ENCODE measurements at places on chromosomes 1 and 21. TPM values are rescaled to one million over a fixed set of nuclear protein-coding genes. Genes with fewer than 3 reads are reported as not detected.

ANKRD13C gene
- polyA plus RNA-seq: 8.3 TPM

DSCAM gene
- not detected for polyA plus RNA-seq

DNA sequence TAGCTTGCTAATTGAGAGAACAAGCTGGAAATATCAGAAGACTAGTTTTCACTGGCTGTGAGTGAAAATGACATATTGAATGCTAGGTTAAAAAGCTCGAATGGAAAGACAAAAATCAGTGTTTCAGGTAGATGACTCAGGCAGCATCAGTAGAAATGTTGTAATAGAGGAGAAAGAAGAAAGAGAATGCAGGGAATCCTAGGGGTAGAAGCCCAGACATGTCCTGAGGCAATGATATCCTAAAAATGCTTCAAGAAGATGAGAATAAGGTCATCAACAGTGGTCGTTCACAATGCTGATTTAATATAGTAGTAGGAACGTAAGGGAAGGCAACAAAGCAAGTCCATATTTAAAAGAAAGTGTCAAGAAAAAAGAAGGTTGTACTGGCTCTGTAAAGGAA lies 96.7 kb upstream of the HP1BP3 start:
- DNase-seq: peak; percentile 36

DNA sequence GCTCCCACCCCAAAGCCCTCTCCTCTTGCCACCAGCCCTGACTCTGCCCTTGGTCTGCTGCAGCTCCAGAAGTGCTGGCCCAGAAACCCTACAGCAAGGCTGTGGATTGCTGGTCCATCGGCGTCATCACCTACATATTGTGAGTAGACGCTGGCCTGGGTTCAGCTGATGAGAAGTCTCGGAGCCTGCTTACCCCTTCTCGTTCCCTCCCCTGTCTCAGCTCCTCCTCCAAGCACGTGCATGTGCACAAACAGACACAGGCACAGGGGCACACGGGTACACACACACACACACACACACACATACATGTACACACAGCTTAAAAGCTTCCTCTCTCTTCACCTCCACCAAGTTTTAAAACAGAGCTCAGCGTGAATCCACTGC lies 24.3 kb downstream of the CAMK1G start:
- no peak for DNase-seq

- peak; percentile 1 for DNase-seq
Observed at GRCh38 chr1:115084902-115085511, 4.3 kb downstream of the TSPAN2 start.

All from IMR-90 (cell line).